DND-41 (cell line): ENCODE measurements at places on chromosomes 7 and 10.

GRCh38 chr10:112732277-112732921, 217.6 kb upstream of the TCF7L2 start:
- DNase-seq, result no peak

DNA sequence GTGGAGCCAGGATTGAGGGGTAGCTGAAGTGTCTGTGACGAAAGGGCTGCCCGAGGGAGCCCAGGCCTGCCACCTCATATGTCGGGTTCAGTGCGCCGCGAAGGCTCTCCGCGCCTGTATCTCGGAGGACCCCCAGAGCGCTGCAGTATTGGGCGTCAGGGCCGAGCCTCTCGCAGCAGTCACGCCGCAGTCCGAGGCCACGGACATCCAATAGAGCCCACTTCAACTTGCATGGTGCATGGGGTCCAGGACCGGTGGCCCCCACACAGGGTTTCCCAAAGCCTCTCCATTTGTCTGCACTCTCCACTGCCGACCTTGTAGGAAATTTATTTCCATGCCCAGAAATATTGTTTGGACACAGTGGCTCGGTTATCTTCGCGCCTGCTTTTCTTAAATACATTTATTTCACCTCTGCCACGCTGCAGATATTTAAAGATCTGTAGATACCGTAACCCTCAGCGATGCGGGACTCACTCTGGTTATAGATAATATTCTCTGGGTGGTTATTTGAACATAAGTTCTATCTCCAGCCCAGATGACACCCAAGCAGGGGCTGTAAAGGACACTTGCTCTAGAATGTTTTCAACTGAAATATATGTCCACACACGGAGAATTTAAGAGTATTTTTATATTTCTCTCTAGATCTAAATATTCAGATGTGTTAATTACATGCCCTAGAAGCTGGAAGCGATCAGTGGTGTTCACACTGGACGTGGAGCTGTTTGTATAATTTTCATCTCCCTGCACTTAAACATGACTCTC, 5.1 kb upstream of the ZNF503 start:
- DNase-seq, result no peak

- no peak for DNase-seq
Measured at GRCh38 chr10:36608866-36609265, 516.5 kb upstream of the ANKRD30A start.

DNA sequence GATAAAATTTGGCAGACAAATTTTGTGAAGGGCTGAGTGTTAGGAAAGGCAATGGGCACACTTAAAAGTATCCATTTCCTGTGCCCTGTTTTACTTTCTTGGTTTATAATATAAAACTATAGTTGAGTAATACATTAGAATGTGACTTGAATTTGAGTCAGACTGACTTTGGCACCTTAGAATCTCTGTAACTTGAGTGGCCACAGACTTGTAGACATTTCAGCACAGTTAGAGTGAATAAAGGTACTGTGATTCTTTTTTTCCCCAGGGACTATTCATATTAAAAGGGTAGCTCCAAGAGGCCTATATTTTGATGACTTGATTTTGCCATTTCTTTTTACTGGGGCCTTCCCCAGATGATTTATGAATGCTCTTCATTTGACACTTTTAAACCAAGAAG, 22.4 kb downstream of the GBF1 start:
- no peak for DNase-seq

DNA sequence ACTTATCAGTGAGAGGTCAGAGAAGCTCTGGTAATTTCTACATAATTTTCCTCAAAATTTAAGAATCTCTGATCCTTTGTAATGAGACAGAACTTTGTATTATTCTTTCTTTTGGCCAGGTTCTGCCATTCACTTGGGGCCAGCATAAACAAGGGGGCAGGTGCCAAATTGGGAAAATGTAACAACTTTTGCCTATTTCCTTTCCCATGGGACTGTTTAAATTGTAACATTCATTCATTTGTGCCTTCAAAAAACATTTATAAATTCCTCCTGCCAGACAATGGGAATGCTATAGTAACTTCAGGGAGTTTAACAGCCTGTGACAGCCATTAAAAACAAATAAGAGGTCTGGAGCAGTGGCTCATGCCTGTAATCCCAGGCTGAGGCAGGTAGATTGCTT, 12.4 kb downstream of the DYNC1I1 start:
- no peak for DNase-seq

GRCh38 chr10:133124357-133125211, 35.4 kb upstream of the KNDC1 start:
- no peak for DNase-seq

GRCh38 chr10:15603446-15604011, 116.2 kb downstream of the ITGA8 start:
- DNase-seq, result no peak

DNA sequence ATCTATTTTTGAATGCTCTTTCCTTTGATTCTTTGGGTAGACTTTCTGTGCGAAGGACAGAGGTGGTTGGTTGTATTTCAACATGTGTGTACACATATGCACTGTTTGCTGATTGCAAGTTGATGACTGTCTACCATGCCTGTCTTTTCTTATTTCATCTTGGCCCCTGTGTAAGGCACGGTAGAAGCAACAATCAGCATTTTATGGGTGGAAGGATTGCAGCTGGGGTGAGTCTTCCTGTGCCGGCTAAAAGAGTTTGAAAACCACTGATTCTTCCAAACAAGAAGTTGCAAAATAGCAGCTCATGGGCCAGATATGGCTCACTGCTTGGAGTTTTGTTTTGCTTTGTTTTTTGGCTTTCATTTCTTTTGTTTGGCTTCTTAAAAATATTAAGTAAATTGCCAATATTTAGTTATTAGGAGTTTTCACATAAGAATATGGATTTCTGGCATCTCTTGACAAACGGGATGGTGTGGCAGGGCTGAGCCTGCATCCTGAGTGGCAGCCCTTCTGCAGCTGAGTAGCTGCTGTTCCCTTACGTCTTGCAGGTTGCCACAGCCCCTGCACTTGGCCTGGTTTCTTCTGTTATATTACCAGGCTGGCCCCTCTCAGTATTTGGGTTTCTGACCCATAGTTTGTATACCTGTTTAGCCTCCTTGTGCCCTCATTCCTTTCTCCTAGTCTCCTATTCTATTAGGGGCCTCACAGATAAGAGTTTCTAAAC, 7.2 kb downstream of the ZNF862 start:
- no peak for DNase-seq

DNA sequence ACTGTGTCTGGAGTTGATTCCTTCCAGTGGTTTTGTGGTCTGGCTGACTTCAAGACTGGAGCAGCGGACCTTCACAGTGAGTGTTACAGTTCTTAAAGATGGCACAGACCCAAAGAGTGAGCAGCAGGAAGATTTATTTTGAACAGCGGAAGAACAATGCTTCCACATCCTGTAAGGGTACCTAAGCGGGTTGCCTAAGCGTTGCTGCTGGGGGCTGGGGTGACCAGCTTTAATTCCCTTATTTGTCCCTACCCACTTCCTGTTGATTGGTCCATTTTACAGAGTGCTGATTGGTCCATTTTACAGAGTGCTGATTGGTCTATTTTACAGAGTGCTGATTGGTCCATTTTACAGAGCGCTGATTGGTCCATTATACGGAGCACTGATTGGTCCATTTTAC, 13.2 kb downstream of the AKR1B15 start:
- no peak for DNase-seq

DNA sequence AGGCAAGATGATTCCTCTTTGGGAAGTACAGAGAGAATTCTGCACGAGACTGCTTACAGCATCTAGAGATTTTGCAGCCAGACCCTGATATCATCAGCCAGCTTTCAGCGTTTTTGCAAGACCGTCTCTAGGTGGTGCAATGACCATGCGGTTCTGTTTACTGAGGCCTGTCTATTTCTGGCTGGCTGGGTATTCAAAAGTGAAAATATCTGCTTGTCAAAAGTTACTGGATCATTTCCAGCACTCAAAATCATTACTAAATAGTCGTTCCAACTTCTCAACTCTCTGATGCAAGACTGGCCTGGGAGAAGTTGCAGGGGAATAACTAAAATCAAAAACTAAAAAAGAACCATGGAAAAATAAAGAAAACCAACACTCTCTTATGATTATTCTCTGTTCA, 240.1 kb downstream of the ELMO1 start:
- peak; percentile 43 for DNase-seq

GRCh38 chr10:129253161-129253864, 213.7 kb upstream of the MGMT start:
- no peak for DNase-seq

GRCh38 chr7:73971704-73972341, 56.1 kb upstream of the ELN start:
- DNase-seq, result no peak

DNA sequence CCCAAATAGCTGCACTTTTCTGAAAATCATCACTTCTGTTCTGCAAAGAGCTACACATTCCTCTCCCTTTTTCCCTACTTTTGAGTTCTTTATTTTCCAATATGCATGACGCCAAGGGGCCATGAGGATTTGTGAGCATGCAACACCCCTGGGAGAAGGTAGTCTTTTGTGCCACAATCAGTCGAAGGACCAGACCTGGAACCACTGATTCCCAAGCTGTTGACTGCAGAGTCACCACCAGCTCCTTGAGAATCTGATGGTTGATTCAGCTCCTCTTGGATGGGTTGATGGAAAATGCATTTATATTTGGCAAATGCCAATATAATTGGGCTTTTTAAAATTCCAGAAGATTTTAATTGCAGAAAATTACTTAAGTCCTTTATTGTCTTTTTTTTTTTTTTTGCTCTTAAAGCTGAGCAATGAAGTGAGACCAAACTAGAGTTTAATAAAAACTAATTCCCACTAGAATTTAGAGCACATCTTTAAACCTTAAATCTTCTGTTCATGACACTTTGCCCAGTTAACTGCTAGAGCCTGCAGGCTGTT, 554.1 kb downstream of the TNS3 start:
- no peak for DNase-seq

GRCh38 chr7:27121684-27122076, 8.9 kb downstream of the HOXA4 start:
- no peak for DNase-seq

DNA sequence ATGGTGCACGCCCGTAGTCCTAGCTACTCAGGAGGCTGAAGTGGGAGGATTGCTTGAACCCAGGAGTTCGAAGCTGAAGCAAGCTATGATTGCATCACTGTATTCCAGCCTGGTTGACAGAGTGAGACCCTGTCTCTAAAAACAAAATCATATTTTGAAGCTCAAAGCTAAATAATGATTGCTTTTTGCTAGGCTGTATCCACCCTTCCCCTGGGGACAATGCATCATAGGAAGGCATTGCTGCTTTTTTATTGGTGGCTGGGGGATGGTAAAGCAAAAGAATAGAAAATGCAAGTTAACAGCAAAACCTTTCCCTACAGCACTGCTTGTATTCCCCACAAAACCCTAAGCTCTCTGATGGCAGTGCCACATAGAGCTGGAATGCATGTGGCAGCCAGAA, 107.5 kb upstream of the WAC start:
- DNase-seq, result no peak

DNA sequence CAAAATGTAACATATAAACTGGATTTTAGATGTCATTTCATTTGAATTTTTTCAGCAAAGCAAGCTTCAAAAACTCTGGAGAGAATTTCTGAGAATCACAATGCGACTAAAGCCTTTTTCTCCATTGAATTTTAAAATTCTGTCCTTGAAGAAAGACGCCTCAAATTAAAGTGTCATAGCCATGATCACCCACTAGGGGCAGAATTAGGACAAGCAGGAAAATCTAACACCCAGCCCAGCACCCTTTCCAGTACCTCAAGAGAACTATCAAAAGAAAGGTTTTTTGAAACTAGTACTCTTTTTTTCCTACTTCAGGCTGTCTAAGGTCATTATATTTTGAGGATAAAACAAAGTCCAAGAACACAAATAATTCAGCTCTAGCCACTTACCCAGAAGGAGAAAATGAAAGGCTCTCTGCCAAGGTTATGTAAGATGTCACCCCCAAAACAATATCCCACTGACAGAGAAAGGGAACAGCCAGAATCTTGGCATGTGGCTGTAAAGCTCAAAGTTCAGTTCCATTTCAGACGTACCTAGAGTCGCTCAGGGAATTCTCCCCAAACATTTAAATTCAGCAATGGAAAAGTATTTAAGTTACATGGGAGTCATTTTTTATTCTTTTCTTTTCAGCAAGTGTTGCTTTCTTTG, 299.4 kb downstream of the SNX13 start:
- peak; percentile 25 for DNase-seq

GRCh38 chr10:17006631-17007417, 122.8 kb downstream of the CUBN start:
- no peak for DNase-seq

DNA sequence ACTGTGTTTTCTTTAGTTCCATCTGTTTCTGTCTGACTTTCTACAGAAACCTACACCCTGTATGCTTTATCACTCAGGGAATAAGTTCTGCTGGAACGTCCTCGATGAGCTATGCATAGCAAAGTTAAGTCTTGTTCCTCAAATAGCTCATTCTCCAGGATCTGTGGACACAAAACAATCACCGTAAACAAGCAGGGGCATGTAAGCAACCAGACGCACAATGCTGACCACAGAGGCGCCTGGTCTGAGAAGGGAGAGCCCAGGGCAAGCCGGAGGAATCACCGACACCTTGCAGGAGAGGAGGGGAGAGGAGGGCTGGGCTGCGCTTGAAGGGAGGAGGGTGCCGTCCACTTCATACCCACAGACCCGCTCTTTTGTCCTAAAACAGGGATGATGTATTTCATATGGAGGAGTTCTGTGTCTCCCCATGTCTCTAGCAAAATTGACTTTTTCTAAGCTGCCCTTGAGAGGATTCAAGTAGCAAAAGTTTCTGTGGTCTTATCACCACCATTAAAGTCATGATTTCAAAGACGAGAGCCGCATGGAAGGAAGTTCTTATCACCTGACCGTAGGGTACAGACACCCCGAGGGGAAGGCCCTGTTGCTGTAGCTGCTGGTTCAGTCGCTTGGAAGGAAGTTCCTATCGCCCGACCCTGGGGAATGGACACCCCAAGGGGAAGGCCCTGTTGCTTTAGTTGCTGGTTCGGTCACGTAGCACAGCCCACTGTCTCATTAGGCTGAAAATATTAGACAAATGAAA, 14.3 kb downstream of the CALML3 start:
- DNase-seq, result no peak

DNA sequence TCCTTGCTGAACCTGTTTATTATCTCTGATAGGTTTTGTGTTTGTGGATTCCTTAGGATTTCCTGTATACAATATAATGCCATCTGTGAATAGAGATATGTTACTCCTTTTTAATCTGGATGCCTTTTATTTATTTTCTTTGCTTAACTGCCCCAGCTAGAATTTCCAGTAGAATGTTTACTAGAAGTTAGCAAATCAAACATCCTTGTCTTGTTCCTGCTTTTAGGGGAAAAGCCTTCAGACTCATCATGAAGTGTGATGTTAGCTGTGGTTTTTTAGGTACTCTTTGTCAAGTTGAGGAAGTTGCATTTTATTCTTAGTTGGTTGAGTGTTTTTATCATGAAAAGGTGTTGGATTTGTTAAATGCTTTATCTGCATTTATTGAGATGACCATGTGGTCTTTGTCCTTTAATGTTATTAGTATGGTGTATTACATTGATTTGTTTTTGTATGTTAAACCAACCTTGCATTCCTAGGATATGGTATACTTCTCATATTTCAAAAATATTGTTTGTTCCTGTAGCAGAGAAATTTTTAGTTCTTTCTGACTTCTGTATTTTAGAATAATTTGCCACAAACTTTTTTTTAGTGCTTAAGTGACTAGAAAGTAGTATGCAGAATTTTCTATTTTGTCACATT, 24.3 kb downstream of the PPP2R2D start:
- DNase-seq, result no peak
